Small intestine (tissue), 16 donors: ENCODE measurements at places on chromosomes 12 and 14.
A peak's percentile ranks its signal among the peaks of the same experiment; 100 is the strongest.

DNA sequence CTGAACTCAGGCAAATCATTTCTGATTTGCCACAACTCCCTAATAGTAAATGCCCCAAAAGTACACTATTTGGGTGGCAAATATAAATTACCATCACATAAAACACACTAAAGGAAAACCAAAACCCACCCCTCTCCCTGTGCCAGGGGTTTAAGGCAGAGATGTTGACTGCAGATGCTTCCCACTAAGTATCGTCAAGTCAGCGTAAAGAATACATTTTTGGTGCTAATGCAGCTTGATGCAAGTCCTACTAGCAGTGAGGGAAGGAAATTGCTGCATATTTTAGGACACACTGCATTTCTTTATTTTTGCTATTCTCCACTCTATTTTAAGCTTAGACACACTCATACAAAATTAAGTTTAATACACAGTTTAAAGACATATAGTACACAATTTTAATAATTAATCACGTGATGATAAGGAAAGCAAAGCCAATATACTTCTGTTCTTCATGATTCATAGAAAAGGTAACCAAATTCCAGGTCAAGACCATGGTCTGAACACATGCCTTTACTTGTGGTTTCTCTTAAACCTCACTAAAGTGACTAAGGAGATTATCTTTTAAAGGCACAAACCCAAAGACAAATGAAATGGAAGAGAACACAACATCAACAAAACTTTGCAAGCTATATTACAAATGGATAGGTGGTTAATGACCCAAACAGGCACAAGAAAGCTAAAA is 162.2 kb downstream of the STXBP6 start:
- DNase-seq = no peak

GRCh38 chr12:42652048-42652447 is 62.5 kb upstream of the PRICKLE1 start:
- no peak for DNase-seq

DNA sequence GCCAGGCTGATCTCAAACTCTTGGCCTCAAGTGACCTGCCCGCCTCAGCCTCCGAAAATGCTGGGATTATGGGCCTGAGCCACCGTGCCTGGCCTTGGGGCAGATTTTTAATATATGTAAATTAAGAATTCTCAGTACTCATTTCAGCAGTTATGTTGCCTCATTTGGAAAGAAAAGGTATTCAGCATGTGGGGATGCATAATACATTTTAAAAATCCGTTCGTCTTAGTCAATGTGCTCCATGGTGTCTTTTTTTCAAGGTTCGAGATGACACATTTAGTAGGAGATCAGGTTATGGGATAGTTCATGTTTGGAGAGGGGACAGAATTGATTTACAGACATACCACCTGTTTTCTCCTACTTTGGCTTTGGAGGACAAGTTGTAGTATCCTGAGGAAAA is 10.2 kb downstream of the SYNE2 start:
- DNase-seq = no peak

- peak; percentile 36 for DNase-seq
These were observed 48.4 kb downstream of the ELK3 start for GRCh38 chr12:96242597-96242996.

DNA sequence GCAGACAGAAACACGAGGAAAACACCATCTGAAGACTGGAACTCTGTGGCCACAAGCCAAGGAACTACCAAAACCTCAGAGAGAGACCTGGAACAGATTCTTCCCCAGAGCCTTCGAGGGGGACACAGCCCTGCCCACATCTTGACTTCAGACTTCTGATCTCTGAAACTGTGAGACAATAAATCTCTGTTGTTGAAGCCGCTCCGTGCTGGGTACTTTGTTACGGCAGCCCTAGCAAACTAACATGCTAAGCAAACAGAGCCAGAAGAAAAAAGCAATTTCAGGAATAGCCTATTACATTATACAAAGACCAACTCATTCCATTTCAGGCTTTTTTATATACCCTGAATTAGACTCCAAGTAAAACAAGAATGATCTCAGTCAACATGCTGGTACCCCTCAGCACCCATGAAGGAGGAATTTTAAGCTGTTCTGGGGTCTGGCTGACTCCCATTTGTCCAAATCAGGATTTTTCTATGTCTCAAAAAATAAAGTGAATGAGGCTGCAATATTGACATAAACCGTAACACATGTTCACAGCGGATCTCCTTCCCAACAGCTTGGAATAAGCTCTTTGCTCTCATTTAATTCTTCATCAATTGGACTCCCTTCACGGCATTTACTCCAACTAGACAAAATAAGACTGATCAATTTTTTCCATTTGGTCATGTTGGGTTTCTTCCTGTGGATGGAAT is 190.1 kb downstream of the FOXN3 start:
- DNase-seq = peak; percentile 35

DNA sequence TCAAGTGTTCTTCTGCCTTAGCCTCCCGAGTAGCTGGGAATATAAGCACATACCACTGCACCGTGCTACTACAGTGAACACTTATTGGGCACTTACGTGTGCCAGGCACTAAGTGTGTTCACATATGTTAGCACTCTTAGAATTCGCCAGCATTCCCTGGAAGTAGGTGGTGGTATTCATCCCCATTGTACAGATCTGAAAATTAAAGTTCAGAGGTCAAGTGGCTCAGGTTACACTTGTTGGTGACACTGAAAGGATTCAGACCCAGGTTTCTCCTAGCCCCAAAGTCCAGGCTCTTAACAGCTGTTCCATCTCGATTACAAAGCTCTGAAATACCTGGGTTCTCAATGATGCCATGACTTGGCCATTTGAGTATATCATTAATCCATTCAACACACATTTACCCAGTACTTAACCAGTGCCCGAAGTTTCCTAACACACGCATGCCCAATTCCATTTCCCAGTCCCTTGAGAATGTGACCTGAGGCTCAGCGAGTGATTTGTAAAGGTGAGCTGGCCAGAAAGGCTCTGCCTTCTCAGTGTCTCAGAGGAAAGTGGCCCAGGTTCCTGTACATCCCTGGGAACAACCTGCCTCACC is 4.8 kb downstream of the MVK start:
- DNase-seq = no peak

- DNase-seq = no peak
These were observed 23.7 kb downstream of the SLC5A8 start for GRCh38 chr12:101186291-101186690.

GRCh38 chr12:83932011-83932410 is 980.6 kb downstream of the SLC6A15 start:
- no peak for DNase-seq

GRCh38 chr12:131012279-131013069 is 58.8 kb downstream of the ADGRD1 start:
- peak; percentile 47 for DNase-seq

DNA sequence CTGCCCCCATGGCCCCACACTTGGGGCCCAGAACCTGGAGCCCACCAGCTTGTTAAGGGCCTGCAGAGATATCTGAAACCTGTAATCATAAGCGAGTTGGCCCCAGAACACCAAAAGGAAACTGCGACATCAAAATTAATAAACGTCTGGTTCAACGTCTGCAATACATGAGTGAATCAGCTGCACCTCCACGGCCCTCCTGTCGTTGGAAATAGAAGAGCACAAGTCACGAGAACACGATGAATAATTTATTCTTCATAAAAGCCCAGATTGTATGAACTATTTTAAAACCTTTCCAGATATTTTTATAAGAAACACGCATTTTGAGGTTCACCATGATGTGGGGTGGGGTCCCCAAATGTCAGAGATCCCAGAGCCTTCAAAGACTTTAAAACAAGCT is 9.7 kb upstream of the CMKLR1 start:
- DNase-seq = no peak

DNA sequence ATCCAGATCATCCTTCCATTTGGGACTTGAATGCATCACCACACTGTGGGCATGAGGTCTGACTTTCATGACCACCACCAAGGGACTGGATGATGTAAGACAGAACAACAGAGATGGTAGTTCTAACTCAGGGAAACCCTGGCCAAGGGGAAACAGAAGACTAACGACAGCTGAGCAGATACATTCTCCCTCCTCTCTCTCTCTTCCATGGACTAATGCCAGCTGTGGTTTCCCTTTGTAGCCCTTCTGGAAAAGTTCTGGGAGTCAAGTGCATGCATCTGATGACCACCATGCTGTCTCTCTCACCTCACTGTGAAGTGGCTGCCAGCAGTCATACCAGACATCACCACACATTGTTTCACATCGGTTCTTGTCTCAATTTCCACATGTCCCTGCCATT is 3.4 kb downstream of the TAS2R30 start:
- DNase-seq = no peak

DNA sequence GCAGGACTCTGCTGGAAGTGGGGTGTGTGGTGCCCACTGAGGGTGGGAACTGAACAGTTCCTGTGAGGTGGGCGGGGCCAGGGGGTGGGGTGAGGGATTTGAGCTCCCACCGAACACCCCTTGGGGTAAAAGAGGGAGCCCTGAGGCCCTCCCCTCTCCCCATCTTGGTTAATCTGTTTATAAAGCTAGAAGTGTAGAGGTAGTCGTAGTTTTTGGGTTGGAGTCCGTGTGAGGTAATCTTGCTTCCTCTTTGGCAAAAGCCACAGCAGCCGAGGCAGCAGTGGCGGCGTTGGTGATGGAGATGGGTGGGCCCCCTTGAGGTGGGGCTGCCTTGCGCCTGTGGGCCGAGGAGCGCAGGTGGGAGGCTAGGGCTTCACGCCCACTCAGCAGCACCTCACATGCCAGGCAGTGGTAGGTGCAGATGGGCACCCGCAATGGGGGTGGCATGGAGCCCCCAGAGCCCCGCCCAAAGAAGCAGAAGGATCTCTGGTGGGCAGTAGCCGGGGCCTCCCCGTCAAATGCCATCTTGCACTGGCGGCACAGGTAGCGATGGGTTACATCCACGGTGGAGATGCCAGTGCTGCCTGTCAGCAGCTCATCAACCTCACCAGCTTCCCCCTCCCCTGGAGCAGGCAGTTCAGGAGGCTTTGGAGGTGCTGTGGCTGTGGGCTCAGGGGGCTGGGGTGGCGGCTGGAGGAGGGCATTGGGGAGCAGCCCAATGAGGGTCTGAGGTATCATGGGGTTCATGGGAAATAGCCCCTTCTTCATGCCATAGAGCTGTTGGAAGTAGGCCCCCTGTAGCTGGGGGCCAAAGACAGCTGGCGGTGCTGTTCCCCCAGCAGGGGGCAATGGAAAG is 29.6 kb downstream of the ZFHX2 start:
- DNase-seq = no peak

DNA sequence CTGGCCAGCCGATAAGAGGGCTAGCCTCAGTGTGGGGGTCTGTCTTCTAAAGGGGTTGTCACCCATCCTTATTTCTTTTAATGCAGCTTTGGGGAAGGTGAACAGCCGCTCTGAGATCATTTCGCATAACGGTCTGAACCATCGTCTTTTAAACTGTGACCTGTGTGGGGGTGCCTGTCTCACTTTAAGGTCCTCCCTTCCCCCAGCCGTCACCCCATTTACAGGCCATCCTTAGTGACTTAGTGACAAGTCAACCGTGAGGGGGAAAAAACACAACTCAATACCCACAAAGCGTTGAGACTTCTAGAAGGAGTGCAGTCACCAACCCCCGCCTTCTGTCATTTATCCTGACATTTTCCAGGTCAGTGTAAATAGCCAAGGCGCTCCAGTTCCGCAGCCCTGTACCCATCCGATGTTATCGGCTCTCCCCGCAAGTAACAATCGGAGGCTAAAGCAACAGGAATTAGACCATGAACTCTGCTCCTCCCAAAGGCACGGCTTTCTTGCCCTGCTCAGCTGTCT is 505 bp upstream of the DENND5B start:
- DNase-seq = peak; percentile 67

GRCh38 chr14:56742391-56742878 is 67.8 kb downstream of the OTX2 start:
- DNase-seq = no peak

- peak; percentile 52 for DNase-seq
These were observed 7.2 kb downstream of the ERC1 start for GRCh38 chr12:998020-998874.
